ENCODE measurements at places on chromosomes 5 and 9. TPM values are rescaled to one million over a fixed set of nuclear protein-coding genes. Genes with fewer than 3 reads are reported as not detected.

DNA sequence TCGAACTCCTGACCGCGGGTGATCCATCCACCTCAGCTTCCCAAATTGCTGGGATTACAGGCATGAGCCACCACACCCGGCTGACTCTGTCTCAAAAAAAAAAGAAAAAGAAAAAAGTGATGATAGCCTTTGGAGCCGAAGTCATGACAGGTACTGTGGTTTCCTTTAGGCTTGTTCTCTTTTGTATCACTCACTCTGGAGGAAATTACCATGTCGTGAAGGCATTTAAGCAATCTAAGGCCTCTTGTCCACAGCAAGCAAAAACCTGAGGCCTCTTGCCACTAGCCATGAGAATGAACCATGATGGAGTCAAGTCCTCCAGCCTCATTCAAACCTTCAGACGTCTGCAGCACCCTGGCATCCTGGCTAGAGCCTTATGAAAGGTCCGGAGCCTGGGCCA is 286.1 kb downstream of the RAB3C start:
- DNase-seq: no peak

- DNase-seq: no peak
These were observed 7.1 kb upstream of the PLAC8L1 start for GRCh38 chr5:146112476-146112875.

The ITK gene
- total RNA-seq: 231 TPM

DNA sequence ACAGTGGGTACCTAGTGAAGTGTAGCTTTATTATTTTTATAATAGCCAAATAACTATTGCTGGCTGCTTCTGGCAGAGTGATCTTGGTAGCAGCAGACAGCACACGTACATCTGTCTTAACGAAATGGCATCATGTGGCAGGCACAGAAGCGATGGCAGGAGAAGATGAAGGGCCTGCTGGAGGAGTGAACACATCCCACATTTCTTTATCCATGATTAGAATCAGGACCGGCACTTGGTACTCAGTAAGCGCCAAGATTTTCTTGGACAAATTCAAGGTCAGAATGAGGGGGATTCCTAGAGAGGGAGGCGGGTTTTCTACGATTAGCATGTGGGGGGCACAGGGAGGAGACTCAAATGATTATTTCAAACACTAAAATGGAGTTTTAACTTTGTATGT is 23.0 kb upstream of the ZNF366 start:
- no peak for DNase-seq

GRCh38 chr5:39521098-39521860 is 96.5 kb upstream of the DAB2 start:
- no peak for DNase-seq

- no peak for DNase-seq
These were observed 43.0 kb upstream of the ZFYVE16 start for GRCh38 chr5:80364892-80365291.

The GKAP1 gene
- 9.3 TPM for total RNA-seq

DNA sequence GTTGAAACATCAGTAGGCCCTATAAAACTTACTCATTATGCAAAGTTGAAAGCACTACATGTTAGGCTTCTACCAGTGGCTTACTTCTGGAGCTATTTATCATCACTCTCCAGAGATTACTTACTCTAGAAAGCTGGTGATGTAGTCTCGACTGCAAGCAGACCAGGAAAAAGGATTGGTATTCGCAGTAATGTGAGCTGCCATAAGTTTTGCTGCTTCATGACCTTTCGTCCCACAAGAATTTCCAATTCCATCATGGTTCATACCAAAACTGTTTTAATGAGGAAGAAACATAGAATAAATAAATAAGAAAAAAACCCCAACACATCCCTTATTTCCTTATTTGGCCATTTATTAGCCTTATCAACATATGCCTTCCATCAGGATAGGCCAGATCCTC is 181.9 kb downstream of the ADAMTS6 start:
- no peak for DNase-seq

The FGF10 gene
- not detected for total RNA-seq

DNA sequence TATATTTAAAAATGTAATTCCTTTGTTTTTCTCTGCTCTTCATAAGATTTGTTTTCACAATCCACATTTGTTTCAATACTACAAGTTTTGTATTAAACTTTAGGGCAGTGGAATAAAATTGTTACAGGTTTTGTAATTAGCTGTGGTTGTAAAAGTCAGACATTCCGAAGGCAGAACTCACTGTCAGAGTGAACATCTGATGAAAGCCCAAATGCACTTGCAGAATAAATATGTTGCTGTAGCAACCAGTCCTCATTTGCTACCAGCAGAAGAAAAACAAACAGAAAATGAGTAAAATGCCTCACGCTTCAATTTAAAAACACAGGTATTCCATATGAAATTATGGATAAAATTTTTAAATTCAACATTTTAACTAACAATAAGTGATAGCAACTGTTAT is 740.1 kb upstream of the FAM174A start:
- no peak for DNase-seq
